Caco-2 (cell line): ENCODE measurements at places on chromosomes 4 and X. TPM values are rescaled to one million over a fixed set of nuclear protein-coding genes. Genes with fewer than 3 reads are reported as not detected.

- no peaks in the 10 kb centered on the region for H3K27me3 ChIP-seq
- no peaks in the 10 kb centered on the region for H3K4me1 ChIP-seq
- DNase-seq, result no peak
- H3K27ac ChIP-seq, result no peak overlapping the region
- H3K4me3 ChIP-seq, result no peak overlapping the region
- H3K36me3 ChIP-seq, result no peaks in the 10 kb centered on the region
These were observed 118.6 kb upstream of the TAPT1 start for GRCh38 chr4:16344853-16345252.

DNA sequence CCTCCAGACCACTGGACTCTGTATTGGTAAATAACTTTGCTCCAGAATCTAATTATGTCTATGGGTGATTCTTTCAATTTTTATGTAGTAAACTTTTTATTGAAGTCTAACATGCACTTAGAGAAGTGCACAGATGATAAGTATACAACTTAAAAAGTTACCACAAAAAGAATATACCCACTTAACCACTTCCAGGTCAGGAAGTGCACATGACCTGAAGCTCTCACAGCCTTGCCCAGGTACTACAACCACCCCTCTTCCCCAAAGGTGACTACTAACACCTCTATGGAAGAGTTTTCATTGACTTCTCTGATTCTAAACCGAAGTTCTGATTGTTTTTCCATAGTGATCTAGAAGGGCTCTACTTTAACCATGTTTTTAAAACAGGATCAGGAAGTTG, 43.6 kb upstream of the SPRY1 start:
- peaks cover 28% of the 10 kb centered on the region for H3K4me1 ChIP-seq
- DNase-seq, result no peak
- H3K36me3 ChIP-seq, result no peaks in the 10 kb centered on the region

- no peak for DNase-seq
- no peaks in the 10 kb centered on the region for H3K36me3 ChIP-seq
- H3K4me3 ChIP-seq, result no peak overlapping the region
- H3K27ac ChIP-seq, result no peak overlapping the region
- no peaks in the 10 kb centered on the region for H3K4me1 ChIP-seq
- H3K27me3 ChIP-seq, result no peaks in the 10 kb centered on the region
These were observed 102.8 kb downstream of the CBR4 start for GRCh38 chr4:168907119-168907698.

DNA sequence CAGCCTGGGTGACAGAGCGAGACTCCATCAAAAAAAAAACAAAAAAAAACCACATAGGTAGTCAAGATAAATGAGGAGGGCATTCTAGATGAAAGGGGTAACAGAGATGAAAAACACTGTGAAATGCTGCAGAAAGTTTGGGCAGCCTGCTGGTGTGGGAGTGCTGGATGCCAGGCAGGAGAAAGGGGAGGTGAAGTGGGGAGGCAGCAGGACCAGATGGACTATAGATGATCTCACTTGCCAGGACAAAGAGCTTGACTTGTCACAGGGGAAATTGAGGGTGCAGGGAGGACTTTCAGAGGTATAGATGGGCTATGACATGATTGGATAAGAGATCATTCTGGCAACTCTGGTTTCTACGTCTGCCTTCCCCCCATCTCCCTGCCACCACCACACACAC, 519.7 kb upstream of the ZFP42 start:
- DNase-seq, result no peak
- H3K4me3 ChIP-seq, result no peak overlapping the region
- no peaks in the 10 kb centered on the region for H3K27me3 ChIP-seq
- H3K36me3 ChIP-seq, result no peaks in the 10 kb centered on the region

DNA sequence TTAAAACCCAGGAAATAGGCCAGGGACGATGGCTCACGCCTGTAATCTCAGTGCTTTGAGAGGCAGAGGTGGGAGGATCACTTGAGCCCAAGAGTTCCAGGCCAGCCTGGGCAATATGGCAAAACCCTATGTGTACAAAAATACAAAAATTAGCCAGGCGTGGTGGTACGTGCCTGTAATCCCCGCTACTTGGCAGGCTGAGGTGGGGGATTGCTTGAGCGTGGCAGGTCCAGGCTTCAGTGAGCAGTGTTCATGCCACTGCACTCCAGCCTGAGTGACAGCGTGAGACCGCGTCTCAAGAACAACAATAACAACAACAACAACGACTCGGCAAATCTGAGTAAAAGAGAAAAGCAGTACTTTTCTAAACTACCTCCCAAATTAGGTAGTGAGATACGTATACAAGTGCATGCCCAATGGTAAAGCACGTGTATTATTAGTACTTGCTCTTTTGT, 13.0 kb upstream of the NDUFC1 start:
- H3K27ac ChIP-seq, result no peak overlapping the region
- no peaks in the 10 kb centered on the region for H3K36me3 ChIP-seq
- DNase-seq, result no peak
- no peaks in the 10 kb centered on the region for H3K27me3 ChIP-seq
- peaks cover 5% of the 10 kb centered on the region; the same call in 1 of the 2 replicates for H3K4me1 ChIP-seq
- no peak overlapping the region for H3K4me3 ChIP-seq

DNA sequence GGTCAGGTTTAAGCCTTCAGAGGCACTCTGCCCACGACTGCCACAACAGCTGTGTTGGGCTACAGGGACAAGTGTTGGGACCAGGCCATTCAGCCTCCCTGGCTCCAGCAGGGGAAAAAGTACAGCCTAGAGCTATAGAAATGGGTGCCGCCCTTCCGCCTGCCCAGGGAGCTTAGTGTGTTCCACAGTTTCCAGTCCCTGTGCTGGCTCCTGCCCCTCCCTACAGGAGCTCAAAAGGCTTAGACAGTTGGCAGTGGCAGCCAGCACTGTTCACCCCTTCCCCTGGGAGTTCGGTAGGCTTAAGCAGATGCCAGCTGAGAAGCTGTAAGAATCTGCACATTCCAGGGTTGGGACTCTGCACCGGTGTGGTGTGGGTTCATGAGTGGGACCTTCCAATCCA, 408.2 kb upstream of the INTU start:
- H3K4me1 ChIP-seq, result no peaks in the 10 kb centered on the region
- DNase-seq, result no peak
- H3K27me3 ChIP-seq, result no peaks in the 10 kb centered on the region
- no peaks in the 10 kb centered on the region for H3K36me3 ChIP-seq

DNA sequence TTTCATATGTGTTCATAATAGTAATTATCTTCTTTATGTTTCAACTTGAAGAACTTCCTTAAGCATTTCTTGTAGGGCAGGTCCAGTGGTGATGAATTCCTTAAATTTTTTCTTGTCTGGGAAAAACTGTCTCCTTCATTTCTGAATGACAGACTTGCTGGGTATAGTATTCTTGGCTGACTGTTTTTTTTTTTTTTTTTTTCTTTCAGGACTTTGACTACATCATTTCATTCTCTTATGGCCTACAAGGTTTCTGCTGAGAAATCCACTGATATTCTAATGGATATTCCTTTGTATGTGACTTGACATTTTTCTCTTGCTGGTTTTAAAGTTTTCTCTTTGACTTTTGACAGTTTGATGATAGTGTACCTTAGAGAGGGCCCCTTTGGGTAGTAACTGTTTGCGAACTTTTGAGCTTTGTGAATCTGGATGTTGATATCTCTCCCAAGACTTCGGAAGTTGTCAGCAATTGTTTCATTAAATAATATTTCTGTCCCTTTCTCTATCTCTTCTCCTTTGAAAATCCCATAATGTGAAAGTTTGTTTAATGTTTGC, 54.2 kb downstream of the EDA start:
- DNase-seq, result no peak
- H3K27me3 ChIP-seq, result no peaks in the 10 kb centered on the region
- no peaks in the 10 kb centered on the region for H3K36me3 ChIP-seq
- no peak overlapping the region for H3K27ac ChIP-seq
- no peak overlapping the region for H3K4me3 ChIP-seq

The USP17L15 gene
- not detected in 2 replicates for total RNA-seq

The FGB gene
- total RNA-seq, result 29.4 and 37.1 TPM in 2 replicates

The MAGEA10 gene
- total RNA-seq, result not detected in 2 replicates
